NCI-H1092 (cell line): ENCODE measurements at places on chromosomes 13 and 19.
A peak's percentile ranks its signal among the peaks of the same experiment; 100 is the strongest.

DNA sequence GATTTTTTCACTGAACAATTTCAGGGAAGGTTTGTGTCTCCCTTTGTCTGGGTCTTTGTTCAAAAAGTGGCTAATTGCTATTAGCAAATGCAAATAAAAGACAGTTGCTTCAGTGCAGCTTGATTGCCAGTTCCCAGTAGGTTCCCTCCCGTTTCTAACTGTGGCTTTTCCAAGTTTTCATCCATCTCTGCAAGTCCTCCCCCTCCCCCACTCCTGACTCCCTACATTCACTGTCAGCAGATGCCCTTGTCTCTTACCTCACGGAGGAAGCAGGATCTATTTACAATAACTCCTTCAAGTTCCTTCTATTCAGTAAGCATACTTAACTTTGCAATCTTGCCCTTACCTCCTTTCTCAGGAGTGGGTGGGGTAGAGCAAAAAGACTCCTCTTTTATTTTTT lies 55.4 kb upstream of the SCEL start:
- DNase-seq = no peak

DNA sequence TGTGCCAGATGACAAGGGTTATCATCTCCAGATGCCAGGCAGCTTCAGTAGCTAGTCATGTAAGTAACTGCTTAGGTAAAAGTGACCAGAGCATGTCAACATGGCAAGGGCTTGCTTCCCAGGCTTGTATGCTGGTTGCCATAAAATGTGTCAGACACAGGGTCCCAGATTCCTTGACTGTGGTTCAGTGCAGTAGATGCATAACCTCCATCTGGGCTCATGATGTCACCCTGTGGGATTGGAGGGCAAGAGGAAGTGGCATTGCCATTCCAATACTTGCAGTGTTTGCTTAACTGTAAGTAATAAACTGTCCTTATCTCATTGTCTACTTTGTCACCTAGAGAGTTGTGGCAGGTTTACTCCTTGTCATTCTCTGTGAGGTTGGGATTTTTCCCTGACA lies 226.8 kb downstream of the PCDH17 start:
- no peak for DNase-seq

- DNase-seq = no peak
These were observed 74.5 kb upstream of the ANKRD10 start for GRCh38 chr13:110989331-110989730.

DNA sequence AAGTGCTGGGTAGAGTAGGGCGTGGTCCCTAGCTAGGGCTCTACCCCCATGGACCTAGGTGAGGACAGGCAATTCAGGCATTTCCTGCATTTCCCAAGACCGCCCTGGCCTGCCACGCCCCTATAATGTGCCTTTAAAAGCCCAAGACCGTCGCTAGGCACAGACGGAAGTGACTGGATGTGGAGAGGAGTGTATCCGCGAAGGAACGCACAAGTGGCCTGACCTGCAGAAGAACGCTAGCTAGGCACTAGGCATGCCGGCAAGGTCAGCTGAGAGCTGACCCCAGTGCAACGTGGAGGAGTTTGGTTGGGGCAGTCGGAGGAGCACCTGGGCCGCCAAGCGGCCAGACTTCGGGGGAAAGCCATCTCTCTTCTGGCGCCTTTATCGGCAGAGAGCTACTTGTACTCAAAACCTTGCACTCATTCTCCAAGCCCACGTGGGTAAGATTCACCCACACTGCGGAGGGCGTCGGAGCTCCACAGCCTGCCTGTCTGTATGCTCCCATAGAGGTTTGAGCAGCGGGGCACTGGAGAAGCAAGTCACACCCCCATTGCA lies 370.0 kb downstream of the FGF9 start:
- DNase-seq = no peak

DNA sequence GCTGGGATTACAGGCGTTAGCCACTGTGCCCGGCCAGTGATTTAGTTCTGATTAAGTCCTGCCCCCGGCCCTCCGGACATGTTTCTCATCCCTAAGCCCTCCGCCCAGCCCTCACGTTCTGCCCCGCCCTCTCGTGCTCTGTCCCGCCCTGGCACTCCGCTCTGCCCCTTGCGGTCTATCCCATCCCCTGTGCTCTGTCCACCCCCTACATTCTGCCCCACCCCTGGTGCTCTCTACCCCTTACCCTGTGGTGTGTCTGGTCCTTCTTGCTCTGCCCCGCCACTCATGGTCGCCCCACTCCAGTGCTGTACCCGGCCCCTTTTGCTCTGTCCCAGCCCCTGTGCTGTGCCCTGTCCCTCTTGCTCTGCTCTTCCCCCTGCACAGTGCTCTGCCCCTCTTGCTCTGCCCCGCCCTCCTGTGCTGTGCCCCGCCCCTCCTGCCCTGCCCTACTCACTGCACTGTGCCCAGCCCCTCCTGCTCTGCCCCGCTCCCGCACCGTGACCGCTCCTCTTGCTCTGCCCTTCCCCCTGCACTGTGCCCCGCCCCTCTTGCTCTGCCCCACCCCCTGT lies 3.0 kb downstream of the GTPBP3 start:
- DNase-seq = no peak

- no peak for DNase-seq
These were observed 7.6 kb upstream of the GMIP start for GRCh38 chr19:19651076-19651475.

- no peak for DNase-seq
These were observed 61.2 kb downstream of the CCDC70 start for GRCh38 chr13:51922771-51923480.

- no peak for DNase-seq
These were observed 744.3 kb upstream of the ATXN8OS start for GRCh38 chr13:69363360-69363759.

DNA sequence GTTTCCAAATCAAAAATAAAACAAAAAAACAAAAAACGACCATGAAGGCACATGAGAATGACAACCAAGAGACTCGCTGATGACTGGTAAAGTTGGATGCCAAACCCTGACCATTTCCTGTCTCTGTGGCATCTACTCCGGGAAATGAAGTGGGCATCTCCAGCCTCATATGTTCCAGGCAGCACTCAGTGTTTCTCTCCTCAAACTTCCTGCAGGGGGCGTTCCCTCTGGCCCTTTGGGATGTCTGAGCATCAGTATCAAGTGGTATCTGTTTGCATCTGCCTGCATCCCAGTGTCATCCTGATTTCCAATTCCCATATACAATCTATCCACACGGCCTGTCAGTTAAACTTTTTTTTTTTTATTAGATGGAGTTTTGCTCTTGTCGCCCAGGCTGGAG lies 9.8 kb upstream of the SIGLEC12 start:
- no peak for DNase-seq

DNA sequence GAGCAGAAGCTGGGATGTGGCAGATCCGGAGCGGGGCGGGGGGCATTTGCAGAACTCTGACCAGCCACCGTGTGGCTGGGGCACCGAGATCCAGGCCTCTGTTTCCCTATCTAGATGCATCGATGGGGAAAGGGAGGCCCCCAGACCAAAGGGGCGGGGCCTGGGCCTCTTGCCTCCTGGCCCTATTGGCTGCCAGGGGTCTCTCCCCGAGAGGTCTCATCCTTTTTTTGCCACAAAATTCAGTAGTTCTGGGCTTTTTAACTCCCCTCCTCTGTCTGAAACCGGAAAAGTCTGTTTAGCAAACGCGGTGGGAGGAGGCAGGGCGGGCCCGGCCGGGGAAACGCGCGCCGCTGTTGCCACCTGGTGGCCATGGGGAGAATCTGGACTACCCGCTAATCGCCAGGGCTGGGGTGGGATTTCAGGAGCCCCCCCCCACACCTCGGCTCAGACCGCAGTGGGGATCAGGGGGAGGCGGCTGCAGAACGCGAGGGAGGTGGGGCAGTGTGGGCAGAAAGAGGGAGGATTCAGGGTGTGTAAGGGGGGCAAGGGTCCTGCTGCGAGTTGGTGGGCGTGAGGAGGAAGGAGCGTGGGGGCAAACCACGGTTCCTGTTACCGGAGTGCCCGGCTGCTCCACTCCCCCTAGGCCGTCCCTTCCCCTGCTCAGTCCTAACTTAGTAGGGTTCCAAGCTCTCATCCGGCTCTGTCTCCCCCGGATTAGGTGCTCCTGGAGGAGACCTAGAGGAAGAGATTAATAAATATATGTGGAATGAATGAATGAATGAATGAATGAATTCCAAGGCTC lies 28.3 kb downstream of the IL12RB1 start:
- DNase-seq = peak; percentile 43

DNA sequence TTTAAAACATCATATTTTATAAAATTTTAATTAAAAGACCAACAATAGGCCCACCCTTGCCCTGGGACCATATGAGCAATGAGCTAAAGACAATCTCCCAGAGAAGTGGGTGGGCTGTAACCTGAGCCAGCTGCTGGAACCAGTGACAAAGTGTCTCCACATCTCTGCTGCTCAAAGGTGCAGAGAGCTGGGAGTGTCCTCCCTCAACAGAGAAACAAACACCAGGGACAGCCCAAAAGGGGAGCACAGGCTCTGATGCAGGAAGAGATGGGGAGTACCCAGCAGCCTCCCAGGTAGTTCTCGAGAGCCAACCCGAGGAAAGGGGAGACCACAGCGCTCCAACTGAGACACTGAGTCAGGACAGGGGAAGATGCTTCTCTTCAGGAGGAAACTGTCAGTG lies 39.1 kb downstream of the DOCK9 start:
- no peak for DNase-seq

DNA sequence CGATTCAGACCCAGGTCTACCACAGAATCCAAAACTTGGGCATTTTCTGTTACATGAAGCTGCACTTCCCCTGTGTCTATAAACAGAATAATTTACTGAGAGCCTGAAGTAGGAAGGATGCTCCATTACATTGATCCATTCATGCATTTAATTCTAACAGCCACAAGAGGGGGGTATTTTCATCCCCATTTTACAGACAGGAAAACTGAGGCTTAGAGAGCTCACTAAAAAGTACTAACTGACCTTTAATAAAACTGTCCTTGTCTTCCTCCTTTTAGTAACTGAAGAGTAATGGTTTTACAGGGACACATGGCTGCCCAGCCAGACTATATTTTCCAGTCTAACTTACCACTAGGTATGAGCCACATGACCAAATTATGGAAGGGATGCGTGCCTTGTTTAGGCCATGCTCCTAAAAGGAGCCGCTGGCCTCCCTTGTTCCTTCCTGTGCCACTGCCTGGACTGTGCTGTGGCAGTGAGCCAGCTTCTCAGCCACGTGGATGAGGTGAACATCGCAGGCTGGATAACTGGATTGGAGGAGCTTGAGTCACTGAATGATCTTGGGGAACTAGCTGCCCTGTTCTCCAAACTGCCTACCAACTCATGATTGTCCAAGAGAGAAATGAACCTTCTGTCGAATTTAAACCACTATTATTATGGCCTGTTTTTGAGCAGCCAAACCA lies 108.3 kb downstream of the DOCK9 start:
- no peak for DNase-seq

DNA sequence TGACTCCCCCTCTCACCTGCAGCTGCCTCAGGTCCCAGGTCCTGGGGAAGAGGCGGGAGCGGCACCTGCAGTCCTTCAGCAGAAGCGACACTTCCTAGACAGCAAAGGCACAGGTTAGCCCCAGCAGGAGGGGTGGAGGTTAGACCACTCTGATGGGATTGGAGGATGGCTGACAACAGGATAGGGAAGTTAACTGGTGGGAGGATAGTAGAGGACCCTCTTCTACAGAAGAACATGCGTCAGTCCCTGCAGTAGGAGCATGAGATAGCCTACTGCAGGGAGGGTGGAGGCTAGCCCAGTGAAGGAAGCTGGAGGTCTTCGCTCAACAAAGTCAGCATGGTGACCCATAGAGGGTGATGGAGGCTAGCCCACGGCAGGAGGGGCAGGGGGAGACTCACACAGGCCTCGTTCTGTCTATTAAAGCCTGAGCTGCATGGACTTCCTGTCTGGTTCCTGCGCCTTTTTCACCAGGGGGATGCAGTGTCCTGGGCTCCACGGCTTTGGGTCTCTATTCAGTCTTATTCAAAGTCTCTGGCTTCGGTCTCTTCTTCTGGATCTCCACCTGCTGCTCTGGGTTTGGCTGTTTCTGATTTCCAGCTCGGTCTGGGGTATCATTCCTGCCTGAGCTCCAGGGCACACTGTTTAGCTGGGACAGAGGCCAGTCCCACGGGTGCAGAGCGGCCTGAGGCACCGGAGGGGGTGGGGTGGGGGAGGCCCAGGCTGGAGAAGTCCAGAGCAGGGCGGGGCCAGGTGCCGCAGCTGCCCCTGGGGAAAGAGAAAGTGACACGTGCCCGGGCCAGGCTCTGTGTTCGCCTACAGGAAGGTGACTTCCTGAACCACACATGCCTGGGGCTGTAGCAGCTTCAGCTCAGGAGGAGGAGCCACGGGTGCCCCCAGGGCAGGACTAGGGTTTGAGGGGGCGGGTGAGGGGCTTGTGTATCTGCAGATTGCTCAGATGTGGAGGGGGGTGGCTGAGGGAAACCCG lies 7.3 kb downstream of the IFNL3 start:
- no peak for DNase-seq

- DNase-seq = no peak
These were observed 1137.7 kb downstream of the UQCRFS1 start for GRCh38 chr19:28075229-28075628.

DNA sequence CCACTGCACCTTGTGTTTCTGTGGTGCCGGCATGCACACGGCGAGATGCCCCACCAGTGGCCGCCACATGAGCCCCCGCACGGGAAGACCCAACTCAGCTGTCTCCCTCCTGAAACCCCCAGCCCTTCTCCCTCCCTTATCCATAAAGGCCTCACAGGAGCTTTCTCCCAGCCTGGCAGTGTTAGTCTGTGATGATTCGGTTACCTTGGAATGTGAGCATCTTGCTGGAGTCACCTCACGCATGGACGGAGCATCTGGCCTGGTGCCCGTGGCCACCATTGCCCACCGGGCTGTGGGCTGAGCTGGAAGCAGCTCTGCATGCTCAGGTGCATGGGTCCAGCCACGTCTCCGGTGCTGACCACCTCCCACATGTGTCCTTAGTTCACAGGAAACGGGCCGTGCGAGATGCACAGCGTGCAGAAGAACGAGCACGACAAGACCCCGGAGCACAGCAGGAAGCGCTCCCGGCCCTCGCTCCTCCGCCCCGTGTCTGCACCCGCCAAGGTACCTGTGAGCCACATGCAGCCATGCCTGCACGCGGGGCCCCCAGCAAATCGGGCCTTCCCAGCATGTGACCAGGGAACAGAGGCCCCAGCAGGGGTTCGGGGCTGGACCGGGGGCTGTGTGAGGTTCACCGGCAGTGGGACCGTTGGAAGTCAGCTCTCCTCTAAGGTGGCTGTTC lies 22.0 kb downstream of the SIN3B start:
- DNase-seq = no peak

GRCh38 chr13:84238381-84238780 lies 356.1 kb upstream of the SLITRK1 start:
- DNase-seq = no peak

GRCh38 chr19:33471111-33471996 lies 50.2 kb downstream of the PEPD start:
- no peak for DNase-seq

DNA sequence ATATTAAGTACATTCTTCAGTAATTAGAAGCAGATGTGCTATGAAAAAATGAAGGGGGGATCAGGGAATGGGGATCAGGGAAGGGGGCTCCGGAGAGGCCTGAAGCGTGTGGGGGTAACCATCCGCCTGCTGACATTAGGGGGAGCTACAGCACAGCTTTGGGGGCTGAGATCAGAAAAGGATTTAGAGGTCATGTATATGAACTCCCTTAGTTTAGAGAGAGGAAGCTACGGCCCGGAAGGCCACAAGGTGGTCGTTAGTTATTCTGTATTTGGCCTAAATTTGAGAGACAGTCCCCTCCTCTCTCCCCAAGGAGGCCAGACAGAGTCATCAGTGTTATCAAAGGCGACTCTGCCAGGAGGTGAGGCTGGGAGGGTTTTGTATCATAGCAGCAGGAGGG lies 99.0 kb downstream of the TM9SF2 start:
- no peak for DNase-seq
